Activated CD4-positive, alpha-beta memory T cell treated with anti-CD3 and anti-CD28 coated beads for 36 hours (primary cell): ENCODE measurements at places on chromosomes 16 and 17.

- no peak for DNase-seq
- H3K27me3 ChIP-seq = no peaks in the 10 kb centered on the region
- H3K27ac ChIP-seq = no peak overlapping the region
Observed at GRCh38 chr17:45032174-45032541, 19.3 kb downstream of the DCAKD start.

DNA sequence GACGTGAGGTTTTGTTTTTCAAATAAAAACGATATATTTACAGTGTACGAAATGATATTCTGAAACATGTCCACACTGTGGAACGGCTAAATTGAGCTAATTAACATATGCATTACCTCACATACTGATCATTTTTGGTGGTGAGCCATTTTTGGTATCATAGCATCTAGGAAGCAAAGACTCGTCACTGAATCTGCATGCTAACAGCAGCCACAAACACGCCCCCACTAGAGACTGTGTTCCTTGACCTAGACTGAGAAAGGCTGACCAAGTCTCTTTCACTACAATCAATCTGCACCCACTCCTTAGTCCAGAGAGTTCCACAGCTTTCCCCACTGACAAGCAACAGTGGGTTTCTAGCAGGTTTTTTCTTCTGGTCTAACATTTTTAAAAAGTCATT lies 29.5 kb downstream of the NPLOC4 start:
- peaks cover 28% of the 10 kb centered on the region for H3K36me3 ChIP-seq
- no peaks in the 10 kb centered on the region for H3K27me3 ChIP-seq

DNA sequence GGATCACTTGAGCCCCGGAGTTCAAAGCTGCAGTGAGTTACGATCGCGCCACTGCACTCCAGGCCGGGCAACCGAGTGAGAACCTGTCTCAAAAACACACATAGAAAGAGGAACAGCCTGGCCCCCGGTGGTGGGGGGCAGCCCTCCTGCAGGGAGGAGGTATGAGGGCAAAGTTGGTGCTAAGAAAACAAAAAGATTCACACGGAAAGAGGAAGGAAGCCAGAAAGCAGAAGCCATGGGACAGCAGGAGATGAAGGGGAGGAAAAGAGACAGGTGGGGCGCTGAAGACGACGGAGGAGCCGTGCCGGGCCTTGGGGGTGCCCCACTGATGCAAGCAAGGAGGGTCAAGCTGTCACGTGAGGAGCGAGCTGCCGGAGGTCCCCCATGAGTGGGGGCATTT lies 8.2 kb upstream of the C16orf74 start:
- H3K4me3 ChIP-seq = no peak overlapping the region
- peaks cover 11% of the 10 kb centered on the region for H3K4me1 ChIP-seq
- no peak for DNase-seq
- no peaks in the 10 kb centered on the region for H3K36me3 ChIP-seq

DNA sequence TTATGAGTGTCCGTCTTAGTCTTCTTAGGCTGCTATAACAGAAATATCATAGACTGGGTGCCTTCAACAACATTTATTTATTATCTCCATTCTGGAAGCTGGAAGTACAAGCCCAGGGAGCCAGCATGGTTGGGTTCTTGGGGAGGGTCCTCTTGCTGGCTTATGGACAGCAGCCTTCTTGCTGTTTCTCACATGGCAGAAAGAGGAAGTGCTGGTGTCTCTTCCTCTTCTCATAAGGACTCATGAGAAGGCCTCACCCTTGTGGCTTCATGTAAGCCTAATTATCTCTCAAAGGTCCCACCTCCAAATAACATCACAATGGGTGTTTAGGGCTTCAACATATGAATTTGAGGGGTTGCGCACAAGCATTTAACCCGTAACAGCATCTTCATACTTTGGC lies 207.0 kb upstream of the COX10 start:
- peaks cover 3% of the 10 kb centered on the region for H3K36me3 ChIP-seq
- H3K27me3 ChIP-seq = no peaks in the 10 kb centered on the region

DNA sequence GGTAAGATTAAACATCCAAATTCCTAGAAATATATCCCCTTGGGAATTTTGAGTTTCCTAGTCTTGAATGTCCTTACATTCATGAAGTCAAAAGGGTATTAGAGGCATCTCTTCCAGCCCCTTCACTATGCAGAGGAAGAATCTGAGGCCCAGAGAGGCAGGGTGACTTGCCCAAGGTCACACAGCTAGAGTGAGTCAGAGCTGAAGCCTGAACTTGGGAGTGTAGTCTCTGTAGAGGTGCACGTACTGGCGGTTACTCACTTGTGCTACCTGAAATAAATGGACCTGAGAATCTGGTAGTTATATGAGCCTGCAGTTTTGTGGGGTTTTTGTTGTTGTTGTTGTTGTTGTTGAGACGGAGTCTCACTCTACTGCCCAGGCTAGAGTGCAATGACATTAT lies 164.0 kb downstream of the XYLT1 start:
- DNase-seq = peak; percentile 11
- H3K27me3 ChIP-seq = no peaks in the 10 kb centered on the region
- H3K4me3 ChIP-seq = no peak overlapping the region
- no peak overlapping the region for H3K27ac ChIP-seq

- H3K4me3 ChIP-seq = no peak overlapping the region
- DNase-seq = no peak
- no peaks in the 10 kb centered on the region for H3K36me3 ChIP-seq
- H3K4me1 ChIP-seq = peaks cover 18% of the 10 kb centered on the region
Observed at GRCh38 chr17:17757956-17758845, 76.9 kb downstream of the RAI1 start.

DNA sequence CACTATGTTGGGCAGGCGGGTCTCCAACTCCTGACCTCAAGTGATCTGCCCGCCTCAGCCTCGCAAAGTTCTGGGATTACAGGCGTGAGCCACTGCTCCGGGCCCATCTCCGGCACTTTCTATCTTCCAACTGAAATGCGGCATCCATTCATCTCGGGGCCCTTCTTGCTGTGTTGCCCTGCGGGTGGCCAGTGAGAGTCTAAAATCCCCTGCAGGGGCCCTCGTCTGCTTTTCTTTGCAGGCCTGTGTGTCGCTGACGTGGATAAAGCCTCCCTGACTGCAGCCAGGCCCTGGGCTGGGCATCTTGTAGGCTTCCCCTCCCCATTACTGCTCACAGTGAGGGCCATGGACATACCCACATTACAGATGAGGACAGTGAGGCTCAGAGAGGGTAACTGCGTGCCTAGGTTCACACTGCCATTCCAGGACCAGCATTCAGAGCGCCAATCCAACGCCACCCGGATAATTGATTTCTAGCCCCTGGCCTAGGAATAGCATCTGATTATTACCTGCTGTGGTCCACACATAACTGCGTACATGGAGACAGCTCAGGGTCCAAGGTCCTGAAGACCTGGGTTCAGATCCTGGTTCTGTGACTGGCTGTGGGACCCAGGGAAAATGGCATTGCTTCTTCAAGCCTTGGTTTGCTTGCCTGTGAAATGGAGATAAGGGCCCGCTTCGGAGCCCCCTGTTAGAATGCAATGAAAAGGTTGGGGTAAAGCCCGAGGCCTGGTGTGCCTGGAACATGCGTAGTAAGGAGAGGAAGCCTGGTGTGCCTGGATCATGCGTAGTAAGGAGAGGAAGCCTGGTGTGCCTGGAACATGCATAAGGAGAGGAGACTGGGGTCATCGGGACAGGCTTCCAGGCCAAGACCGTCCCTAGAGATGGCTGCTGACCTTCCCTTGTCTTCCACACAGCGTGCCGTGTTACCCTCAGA lies 25.0 kb downstream of the CRISPLD2 start:
- no peak overlapping the region for H3K4me3 ChIP-seq
- H3K27ac ChIP-seq = no peak overlapping the region
- DNase-seq = no peak
- peaks cover 2% of the 10 kb centered on the region for H3K4me1 ChIP-seq
- no peaks in the 10 kb centered on the region for H3K36me3 ChIP-seq

- no peak overlapping the region for H3K27ac ChIP-seq
- no peak for DNase-seq
- peaks cover 7% of the 10 kb centered on the region for H3K4me1 ChIP-seq
- H3K27me3 ChIP-seq = no peaks in the 10 kb centered on the region
Observed at GRCh38 chr17:27596566-27597187, 34.3 kb upstream of the LGALS9 start.

GRCh38 chr16:7861891-7862582 lies 529.4 kb downstream of the RBFOX1 start:
- H3K27ac ChIP-seq = no peak overlapping the region
- no peak overlapping the region for H3K4me3 ChIP-seq
- H3K4me1 ChIP-seq = no peaks in the 10 kb centered on the region

DNA sequence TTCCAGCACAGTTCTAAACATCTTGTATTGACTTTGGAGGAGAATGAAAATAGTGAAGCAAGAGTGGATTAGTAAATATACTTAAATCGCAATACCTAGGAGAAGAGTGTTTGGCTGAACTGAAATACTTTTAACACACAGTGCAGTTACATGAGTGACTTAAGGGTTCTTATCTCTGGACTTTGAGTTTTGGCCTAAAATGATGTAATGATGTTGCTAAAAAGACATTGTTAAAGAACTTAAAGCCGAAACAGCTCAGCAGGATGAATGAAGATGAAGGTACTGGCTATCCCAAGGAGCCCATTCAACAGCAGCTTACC lies 28.1 kb downstream of the PMP22 start:
- peaks cover 21% of the 10 kb centered on the region for H3K27me3 ChIP-seq
- no peaks in the 10 kb centered on the region for H3K36me3 ChIP-seq
- DNase-seq = no peak
- no peak overlapping the region for H3K4me3 ChIP-seq
- peaks cover 9% of the 10 kb centered on the region for H3K4me1 ChIP-seq

DNA sequence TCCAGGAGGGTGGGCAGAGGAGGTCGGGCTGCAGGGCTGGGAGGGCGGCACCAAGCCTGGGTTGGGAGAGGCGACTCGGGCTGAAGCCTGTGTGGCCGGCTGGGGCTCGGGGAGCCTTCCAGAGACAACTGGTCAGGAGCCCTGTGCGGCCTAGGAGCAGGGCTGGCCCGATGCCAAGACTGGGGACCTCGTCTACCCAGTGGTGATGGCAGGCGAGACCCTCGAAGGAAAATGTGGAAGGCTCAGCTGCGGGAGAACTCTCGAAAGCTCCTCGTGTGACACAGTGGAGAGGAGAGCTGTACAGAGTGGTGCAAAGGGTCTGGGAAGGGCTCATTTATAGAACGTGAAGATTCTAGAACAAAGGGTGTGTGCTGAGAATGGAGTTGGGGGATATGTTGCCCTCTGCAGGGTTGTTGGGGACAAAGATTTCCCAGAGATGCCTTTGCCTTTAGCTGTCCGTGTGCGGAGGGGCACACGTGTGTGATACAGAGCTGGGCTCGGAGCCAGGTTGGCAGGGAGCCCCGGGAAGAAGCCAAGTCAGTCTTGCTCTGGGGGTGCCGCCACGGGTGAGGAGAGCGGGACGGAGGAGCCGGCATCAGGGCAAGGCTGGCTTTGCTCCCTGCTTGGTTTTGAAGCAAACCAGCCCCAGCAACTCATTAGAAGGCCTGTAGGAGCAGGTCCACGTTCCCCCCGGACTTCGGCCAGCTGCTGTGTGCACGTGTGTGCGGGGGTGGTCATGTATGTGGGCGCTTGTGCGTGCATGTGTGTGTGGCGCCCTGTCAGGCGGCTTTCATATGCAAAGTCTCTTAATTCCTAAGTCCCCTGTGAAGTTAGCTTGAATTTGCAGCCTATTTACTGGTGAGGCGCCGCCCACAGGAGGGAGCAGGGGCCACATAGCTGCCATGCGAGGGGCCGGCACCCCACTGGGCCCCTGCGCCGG lies 132.4 kb upstream of the CHMP6 start:
- H3K27me3 ChIP-seq = no peaks in the 10 kb centered on the region
- H3K36me3 ChIP-seq = peaks cover 59% of the 10 kb centered on the region
- peak overlapping the region; percentile 72 for H3K27ac ChIP-seq
- H3K4me3 ChIP-seq = no peak overlapping the region
- peaks cover 85% of the 10 kb centered on the region for H3K4me1 ChIP-seq

- H3K4me3 ChIP-seq = no peak overlapping the region
- DNase-seq = no peak
- no peaks in the 10 kb centered on the region for H3K36me3 ChIP-seq
- H3K27me3 ChIP-seq = no peaks in the 10 kb centered on the region
Observed at GRCh38 chr17:48883171-48883570, 9.4 kb upstream of the ATP5MC1 start.

DNA sequence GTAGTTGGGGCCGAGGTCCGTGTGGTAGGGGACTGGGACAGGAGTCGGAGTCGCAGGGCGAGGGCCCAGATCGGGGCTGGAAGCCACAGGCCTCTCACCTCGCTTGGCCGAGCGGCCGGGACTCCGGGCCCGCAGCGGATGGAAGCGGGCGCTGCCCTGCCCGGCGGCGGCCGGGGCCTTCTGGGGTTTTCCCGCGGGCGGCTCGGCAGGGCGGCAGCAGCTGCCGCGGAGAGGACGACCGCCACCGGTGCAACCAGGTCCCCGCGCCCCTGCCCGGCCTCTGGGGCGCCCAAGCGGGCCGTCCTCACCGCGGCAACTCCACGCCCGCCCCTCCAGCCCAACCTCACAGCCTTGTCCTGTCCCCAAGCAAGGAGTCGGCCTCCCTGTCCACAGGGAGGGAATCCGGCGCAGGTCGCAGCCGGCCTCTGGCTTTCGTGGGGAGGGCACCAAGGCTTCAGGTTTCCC lies 15.6 kb upstream of the UTP6 start:
- no peak overlapping the region for H3K4me3 ChIP-seq
- H3K27ac ChIP-seq = no peak overlapping the region
- H3K4me1 ChIP-seq = peaks cover 17% of the 10 kb centered on the region
- no peak for DNase-seq
- H3K27me3 ChIP-seq = peaks cover 26% of the 10 kb centered on the region

- DNase-seq = no peak
- no peaks in the 10 kb centered on the region for H3K27me3 ChIP-seq
- H3K4me3 ChIP-seq = peak overlapping the region; percentile 73
- H3K36me3 ChIP-seq = no peaks in the 10 kb centered on the region
- H3K4me1 ChIP-seq = peaks cover 45% of the 10 kb centered on the region
Observed at GRCh38 chr17:78256707-78257591, 25.5 kb downstream of the TMEM235 start.

GRCh38 chr16:30948667-30949649 lies at the start of gene ORAI3:
Gene ORAI3 (plus strand): TSS chr16:30949068. CDS start chr16:30949290, 222 bp downstream.
- no peaks in the 10 kb centered on the region for H3K27me3 ChIP-seq
- H3K27ac ChIP-seq = peak within 1 kb of the TSS; percentile 68
- peak within 1 kb of the TSS; percentile 83 for H3K4me3 ChIP-seq
- peaks cover 5% of the 10 kb centered on the region for H3K36me3 ChIP-seq
- peaks cover 18% of the 10 kb centered on the region for H3K4me1 ChIP-seq

DNA sequence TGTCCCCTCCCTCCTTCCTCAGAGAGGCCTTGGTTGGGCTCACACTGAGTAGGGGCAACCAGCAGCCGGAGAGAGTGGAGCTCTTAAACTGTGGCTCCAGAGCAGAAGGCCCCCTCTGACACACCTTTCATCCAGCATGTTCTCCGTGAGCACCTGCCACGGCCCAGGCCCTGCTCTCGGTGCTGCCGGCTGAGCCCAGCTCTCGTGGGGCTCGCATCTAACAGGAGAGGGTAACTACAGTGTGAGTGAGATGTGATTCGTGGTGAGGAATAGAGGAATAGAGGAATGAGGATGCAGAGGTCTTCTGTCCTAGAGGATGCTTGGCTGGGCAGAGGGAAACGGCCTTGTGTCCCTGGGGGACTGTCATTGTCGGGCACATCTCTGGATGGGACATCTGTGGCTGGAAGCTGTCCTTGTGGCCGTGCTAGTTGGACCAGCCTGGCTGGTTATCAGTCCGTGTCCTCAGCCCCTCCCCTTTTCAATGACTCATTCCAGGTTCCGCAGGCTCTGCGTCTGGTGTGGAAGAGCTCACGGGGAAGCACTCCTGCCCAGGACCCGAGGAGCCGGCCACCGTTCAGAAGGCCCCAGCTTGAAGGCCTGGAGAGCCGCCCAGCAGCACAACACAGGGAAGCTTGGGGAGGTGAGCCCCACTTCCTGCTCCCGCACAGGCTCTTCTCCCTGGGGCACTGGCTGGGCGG lies 11.9 kb upstream of the DNASE1 start:
- no peak overlapping the region for H3K27ac ChIP-seq
- peaks cover 2% of the 10 kb centered on the region for H3K36me3 ChIP-seq
- H3K4me1 ChIP-seq = peaks cover 9% of the 10 kb centered on the region
- H3K27me3 ChIP-seq = no peaks in the 10 kb centered on the region
- no peak overlapping the region for H3K4me3 ChIP-seq
